ENCODE measurements at places on chromosomes 7 and 10. TPM values are rescaled to one million over a fixed set of nuclear protein-coding genes. Genes with fewer than 3 reads are reported as not detected.

DNA sequence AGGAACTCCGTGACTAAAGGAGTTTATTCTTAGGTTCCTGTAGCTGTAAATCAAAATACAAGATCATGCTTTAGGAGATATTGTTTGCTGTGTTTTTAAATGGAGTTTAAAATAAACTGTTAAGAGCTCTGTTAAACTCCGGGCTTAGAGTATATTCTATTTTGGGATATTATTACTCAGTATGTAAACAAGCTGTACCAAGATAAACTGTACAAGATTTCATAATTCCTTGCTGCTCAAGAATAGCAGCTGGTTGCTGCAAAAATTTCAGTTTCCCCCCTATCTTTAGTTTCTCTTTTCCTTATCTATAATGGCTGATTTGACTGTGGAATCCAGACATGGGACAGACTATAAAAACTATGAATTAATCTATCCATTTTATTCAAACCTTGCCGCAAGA, 215.7 kb downstream of the HTR7 start:
- no peaks in the 10 kb centered on the region for H3K36me3 ChIP-seq
- no peak overlapping the region for H3K27ac ChIP-seq
- DNase-seq: peak; percentile 23

DNA sequence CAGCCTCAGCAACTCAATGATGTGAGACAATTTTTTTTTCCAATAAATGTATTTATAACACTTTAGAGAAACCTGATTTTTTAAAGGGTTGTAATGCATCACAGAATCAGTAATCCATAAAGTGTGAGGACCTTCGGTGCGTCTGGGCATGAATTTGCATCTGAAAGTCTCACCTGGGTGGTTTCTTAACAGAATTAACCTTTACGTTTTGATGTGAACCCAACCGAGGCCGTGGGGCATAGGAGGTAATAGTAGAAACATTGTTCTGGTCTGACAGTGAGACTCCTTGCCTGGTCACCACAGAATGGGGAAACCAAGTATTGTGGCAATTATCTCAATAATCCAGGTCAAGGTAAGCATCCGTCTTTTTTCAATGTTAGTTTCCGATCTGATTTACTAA, 114.6 kb downstream of the PRKCQ start:
- H3K4me3 ChIP-seq: no peak overlapping the region
- no peaks in the 10 kb centered on the region for H3K36me3 ChIP-seq
- no peak overlapping the region for H3K27ac ChIP-seq
- H3K4me1 ChIP-seq: no peaks in the 10 kb centered on the region

- no peaks in the 10 kb centered on the region for H3K27me3 ChIP-seq
- H3K4me1 ChIP-seq: no peaks in the 10 kb centered on the region
- H3K4me3 ChIP-seq: no peak overlapping the region
These were observed 29.1 kb downstream of the DPCD start for GRCh38 chr10:101617102-101617823.

DNA sequence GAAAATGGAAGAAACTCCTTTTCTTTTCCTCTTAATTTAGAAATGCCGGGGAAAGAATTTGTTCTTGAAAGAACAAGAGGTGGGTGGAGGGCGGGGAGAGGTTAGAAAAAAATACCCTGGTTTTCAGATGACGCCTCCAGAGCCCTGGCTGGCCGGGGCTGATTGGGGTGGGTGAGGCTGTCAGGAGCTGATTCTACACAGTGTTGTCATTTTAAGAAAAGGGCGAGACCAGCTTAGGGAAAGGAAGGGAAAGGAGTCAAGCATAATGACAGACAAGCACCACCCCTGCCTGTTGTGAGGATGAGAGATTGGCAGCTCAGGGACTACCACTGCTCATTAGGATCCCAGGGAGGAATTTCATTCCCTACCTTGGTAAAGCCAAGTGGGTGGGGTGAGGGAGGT, 9.9 kb upstream of the FAM180A start:
- DNase-seq: no peak
- no peak overlapping the region for H3K27ac ChIP-seq
- H3K36me3 ChIP-seq: no peaks in the 10 kb centered on the region
- no peak overlapping the region for H3K4me3 ChIP-seq

DNA sequence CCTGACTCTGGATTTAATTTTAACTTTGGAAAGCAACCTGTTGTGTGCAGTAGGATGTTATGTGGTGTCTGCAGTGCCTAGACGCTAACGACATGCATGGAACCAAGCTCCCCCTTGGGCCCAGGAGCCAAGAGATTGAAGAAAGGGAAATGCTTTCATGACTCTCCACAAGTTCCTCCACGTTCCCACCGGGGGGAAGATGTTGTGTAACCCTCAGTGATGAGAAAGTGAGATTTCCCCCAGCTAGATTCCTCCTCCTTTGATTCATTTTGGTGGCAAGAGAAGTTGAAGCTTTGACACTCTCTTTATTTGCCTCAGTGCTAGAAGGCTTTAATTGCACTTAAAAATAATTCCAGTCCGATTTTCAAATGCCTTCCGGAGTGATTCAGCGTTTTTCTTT, 157.9 kb upstream of the INSYN2A start:
- no peaks in the 10 kb centered on the region for H3K36me3 ChIP-seq
- DNase-seq: no peak
- no peak overlapping the region for H3K27ac ChIP-seq

DNA sequence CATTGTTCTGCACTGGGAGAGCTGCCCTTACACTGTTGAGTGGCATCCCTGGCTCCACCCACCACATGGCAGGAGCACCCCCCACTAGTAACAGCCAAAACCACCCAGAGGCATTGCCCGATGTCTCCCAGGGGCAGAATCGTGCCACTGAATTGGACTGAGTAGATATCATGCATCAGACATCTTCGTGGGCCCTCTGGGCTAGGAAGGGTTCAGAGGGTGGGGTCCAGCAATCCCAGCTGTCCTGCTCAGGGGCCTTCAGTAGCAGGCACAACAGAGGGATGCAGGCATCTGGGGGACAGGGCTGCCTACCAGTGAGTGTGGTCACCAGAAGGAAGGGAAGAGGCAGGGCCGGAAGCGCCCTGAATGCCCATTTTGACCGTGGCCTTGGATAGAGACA, 119.7 kb upstream of the PPP2R2D start:
- no peaks in the 10 kb centered on the region for H3K4me1 ChIP-seq
- H3K36me3 ChIP-seq: no peaks in the 10 kb centered on the region
- no peak overlapping the region for H3K27ac ChIP-seq

DNA sequence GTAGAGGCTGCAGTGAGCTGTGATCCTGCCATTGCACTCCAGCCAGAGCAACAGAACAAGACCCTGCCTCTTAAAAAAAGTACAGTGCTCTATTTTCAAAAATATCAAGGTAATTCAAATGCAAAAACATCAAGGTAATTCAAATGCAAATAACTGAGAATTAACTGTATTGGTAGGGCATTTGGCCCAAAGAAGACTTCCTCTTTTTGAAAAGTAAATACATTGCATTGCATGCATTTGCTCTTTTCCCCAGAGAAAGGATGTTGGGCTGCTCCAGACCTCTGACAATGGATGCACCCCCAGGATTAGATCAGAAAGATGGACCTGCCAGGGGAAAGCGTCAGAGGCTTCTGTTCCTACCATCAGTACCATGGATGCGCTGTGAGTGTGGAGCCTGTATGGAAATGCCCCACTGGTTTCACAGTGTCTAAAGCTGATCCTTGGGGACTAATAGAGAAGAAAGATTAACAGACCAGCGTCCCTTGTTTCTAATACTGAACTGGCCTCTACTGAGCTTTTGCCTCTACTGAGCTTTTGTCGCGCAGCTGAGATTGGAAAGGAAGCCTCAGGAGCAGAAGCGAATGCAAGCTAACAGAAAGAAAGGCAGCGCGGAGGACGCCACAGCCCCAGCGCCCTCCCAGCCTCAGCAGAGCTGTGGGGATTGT, 93.5 kb upstream of the LYZL2 start:
- no peaks in the 10 kb centered on the region for H3K36me3 ChIP-seq
- H3K27me3 ChIP-seq: no peaks in the 10 kb centered on the region
- H3K27ac ChIP-seq: no peak overlapping the region
- no peak overlapping the region for H3K4me3 ChIP-seq
- no peaks in the 10 kb centered on the region for H3K4me1 ChIP-seq

- DNase-seq: peak; percentile 92
- peak overlapping the region; percentile 96 for H3K27ac ChIP-seq
- peaks cover 59% of the 10 kb centered on the region for H3K4me1 ChIP-seq
- 0 out of 2 replicates have a peak overlapping the region, but pooled peaks have one; percentile 99 for H3K4me3 ChIP-seq
- H3K27me3 ChIP-seq: no peaks in the 10 kb centered on the region
These were observed 2.5 kb upstream of the CLDN4 start for GRCh38 chr7:73828107-73828803.

DNA sequence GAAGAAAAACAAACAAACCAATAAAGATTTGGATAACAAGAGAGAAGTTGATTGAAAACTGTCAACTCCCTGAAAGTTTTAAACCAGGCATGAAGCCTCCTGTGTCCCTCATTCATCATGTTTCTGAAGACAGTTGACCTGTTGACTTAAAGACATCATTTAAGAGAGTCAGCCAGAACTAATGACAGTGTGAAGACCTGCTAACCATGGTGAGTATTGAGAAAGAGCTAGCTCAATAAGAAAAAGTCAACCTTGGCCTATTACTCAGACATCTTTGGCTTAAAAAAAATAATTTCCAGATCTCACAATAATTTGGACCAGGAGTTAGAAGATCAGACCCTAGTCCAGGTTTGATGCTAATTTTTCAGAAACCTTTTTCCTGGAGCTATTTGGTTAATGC, 45.3 kb upstream of the ANKRD1 start:
- no peak for DNase-seq
- H3K4me3 ChIP-seq: no peak overlapping the region
- no peak overlapping the region for H3K27ac ChIP-seq
- H3K36me3 ChIP-seq: no peaks in the 10 kb centered on the region
- H3K4me1 ChIP-seq: peaks cover 24% of the 10 kb centered on the region

The MDFIC gene
- total RNA-seq: 31.6 TPM

The AS3MT gene
- 1.7 TPM for total RNA-seq

- no peak for DNase-seq
These were observed 419.6 kb upstream of the NRP1 start for GRCh38 chr10:33754052-33754451.

GRCh38 chr7:2157473-2158279, 75.1 kb downstream of the MAD1L1 start:
- peak overlapping the region; percentile 60 for H3K27ac ChIP-seq
- H3K36me3 ChIP-seq: no peaks in the 10 kb centered on the region
- H3K4me3 ChIP-seq: no peak overlapping the region
- peaks cover 19% of the 10 kb centered on the region for H3K4me1 ChIP-seq
- peak; percentile 91 for DNase-seq

The TACR2 gene
- not detected for total RNA-seq

- H3K27ac ChIP-seq: no peak overlapping the region
- H3K4me1 ChIP-seq: peaks cover 13% of the 10 kb centered on the region
- H3K36me3 ChIP-seq: no peaks in the 10 kb centered on the region
- H3K4me3 ChIP-seq: no peak overlapping the region
- H3K27me3 ChIP-seq: no peaks in the 10 kb centered on the region
These were observed 9.9 kb downstream of the DIP2C start for GRCh38 chr10:679556-679955.

DNA sequence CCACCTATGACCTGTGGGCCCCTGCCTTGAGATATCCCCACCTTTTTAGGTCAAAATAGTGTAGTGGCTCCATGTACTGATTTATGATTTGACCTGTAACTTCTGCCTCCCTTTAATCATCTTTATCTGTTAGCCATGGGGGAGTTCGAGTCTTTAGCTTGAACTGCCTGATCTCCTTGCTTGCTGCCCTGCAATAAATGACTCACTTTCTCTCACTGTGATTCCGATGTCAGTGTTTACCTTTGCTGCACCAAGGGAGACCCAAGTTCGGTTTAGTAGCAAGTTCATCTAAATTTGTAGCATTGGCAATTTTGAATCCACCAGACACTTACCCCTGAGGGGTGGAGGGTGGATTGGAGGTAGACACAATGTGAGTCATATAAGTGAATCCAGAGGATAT, 814.6 kb upstream of the AUTS2 start:
- no peak overlapping the region for H3K4me3 ChIP-seq
- H3K27me3 ChIP-seq: no peaks in the 10 kb centered on the region
- no peaks in the 10 kb centered on the region for H3K4me1 ChIP-seq
- DNase-seq: no peak
- no peak overlapping the region for H3K27ac ChIP-seq
- H3K36me3 ChIP-seq: no peaks in the 10 kb centered on the region

The SEC31B gene
- total RNA-seq: 1.6 TPM

DNA sequence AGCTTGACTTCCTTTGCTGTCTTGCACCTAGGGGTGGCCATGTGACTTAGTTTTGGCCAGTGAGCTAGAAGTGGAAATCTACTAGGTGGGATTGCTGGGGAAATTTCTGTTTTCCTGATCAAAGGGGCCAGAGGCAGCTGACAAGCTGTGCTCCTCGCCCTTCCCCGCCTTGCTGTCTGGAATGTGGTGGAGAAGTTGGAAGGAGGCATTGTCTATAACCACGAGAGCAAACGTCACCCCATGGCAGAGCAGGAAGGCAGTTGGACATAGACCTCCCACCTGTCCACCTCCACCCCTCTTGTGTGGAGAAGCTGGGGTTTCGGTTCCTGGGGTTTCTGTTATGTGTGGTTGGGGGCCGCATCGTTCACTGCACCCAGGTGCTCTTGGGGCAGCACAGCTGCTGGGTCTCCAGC, 7.3 kb downstream of the SFRP5 start:
- no peak overlapping the region for H3K27ac ChIP-seq
- DNase-seq: no peak
- H3K27me3 ChIP-seq: no peaks in the 10 kb centered on the region

The PRSS37 gene
- total RNA-seq: not detected

DNA sequence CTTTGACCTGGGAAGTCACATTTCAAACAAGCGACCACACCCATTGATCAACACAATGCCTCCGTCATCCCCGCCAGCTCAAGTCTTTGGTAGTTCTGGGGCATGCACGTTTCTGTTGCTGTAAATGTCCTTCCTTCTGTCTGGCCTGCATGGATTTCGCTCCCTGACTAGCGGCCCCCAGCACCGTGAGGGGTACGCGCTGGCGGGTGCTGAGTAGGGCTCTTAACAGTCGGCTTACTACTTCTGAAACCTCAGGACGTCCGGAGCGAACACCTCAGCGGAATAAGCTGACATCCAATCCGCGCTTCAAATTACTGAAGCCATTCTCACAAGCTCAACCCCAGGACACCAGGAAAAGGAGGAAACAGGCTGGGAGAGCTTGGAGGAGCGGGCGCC, 505 bp downstream of the NUDCD3 start:
- peak; percentile 46 for DNase-seq
- H3K27ac ChIP-seq: peak overlapping the region; percentile 89
- peaks cover 12% of the 10 kb centered on the region for H3K4me1 ChIP-seq
- H3K4me3 ChIP-seq: peak overlapping the region; percentile 89

- H3K27ac ChIP-seq: no peak overlapping the region
- no peaks in the 10 kb centered on the region for H3K27me3 ChIP-seq
- no peaks in the 10 kb centered on the region for H3K36me3 ChIP-seq
- DNase-seq: no peak
These were observed 303.9 kb downstream of the WDR37 start for GRCh38 chr10:1360011-1360557.

The MYH16 gene
- total RNA-seq: 4.7 TPM

- H3K27me3 ChIP-seq: no peaks in the 10 kb centered on the region
- H3K36me3 ChIP-seq: no peaks in the 10 kb centered on the region
- no peak overlapping the region for H3K27ac ChIP-seq
- no peak overlapping the region for H3K4me3 ChIP-seq
- H3K4me1 ChIP-seq: no peaks in the 10 kb centered on the region
These were observed 216.6 kb downstream of the AGMO start for GRCh38 chr7:15345216-15345615.

GRCh38 chr10:121049489-121049888, 198.3 kb downstream of the WDR11 start:
- H3K27me3 ChIP-seq: no peaks in the 10 kb centered on the region
- H3K4me1 ChIP-seq: no peaks in the 10 kb centered on the region
- H3K4me3 ChIP-seq: no peak overlapping the region
- H3K36me3 ChIP-seq: no peaks in the 10 kb centered on the region
- DNase-seq: no peak
